ENCODE measurements at places on chromosomes 12 and 14. TPM values are rescaled to one million over a fixed set of nuclear protein-coding genes. Genes with fewer than 3 reads are reported as not detected.
A peak's percentile ranks its signal among the peaks of the same experiment; 100 is the strongest.

The KRT83 gene
- total RNA-seq: not detected

The SLC6A13 gene
- total RNA-seq: 0.37 TPM

The KCNH3 gene
- 0.44 TPM for total RNA-seq

DNA sequence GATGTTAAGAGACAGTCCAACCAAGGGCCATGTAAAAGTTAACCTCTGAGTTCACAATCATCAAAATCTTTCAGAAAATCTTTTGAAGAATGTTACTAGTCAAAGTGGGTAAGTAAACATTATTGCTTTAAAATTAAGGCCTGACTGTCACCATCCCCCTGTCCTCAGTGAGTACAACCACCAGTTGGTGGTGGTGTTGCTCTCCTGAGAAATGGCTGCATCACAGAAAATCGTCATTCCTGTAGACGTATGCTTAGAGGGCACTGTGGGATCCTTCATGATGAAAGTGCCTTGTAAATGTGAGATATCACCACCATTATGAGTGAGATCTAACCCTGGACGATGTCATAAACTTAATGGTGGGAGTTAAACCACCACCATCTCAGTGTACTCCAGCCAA is 451.2 kb downstream of the RPS29 start:
- no peak overlapping the region for H3K27ac ChIP-seq
- no peaks in the 10 kb centered on the region for H3K4me1 ChIP-seq
- H3K27me3 ChIP-seq: peaks cover 2% of the 10 kb centered on the region
- no peak overlapping the region for H3K4me3 ChIP-seq

GRCh38 chr14:89927186-89927865 is 27.2 kb downstream of the EFCAB11 start:
- H3K4me3 ChIP-seq: no peak overlapping the region
- H3K27ac ChIP-seq: no peak overlapping the region
- peaks cover 10% of the 10 kb centered on the region for H3K4me1 ChIP-seq
- H3K36me3 ChIP-seq: no peaks in the 10 kb centered on the region
- no peaks in the 10 kb centered on the region for H3K27me3 ChIP-seq

- peaks cover 27% of the 10 kb centered on the region for H3K4me1 ChIP-seq
- no peaks in the 10 kb centered on the region for H3K36me3 ChIP-seq
- no peaks in the 10 kb centered on the region for H3K27me3 ChIP-seq
- no peak overlapping the region for H3K4me3 ChIP-seq
- no peak for DNase-seq
- H3K27ac ChIP-seq: peak overlapping the region; percentile 61
These were observed 41.0 kb downstream of the TRAF3 start for GRCh38 chr14:102817942-102818940.

GRCh38 chr14:94381149-94382030 is 7.0 kb downstream of the SERPINA1 start:
- DNase-seq: no peak
- 0 out of 2 replicates have a peak, but pooled peaks cover 3% of the 10 kb centered on the region for H3K27me3 ChIP-seq
- H3K36me3 ChIP-seq: no peaks in the 10 kb centered on the region
- H3K4me3 ChIP-seq: no peak overlapping the region
- H3K4me1 ChIP-seq: peaks cover 16% of the 10 kb centered on the region

Measured in WTC11 (cell line).